ENCODE measurements at places on chromosomes 2 and 18.

- no peak for DNase-seq
These were observed 675.2 kb upstream of the ID2 start for GRCh38 chr2:8006626-8007025.

- DNase-seq = no peak
These were observed 52.5 kb upstream of the TTN start for GRCh38 chr2:178859730-178860129.

DNA sequence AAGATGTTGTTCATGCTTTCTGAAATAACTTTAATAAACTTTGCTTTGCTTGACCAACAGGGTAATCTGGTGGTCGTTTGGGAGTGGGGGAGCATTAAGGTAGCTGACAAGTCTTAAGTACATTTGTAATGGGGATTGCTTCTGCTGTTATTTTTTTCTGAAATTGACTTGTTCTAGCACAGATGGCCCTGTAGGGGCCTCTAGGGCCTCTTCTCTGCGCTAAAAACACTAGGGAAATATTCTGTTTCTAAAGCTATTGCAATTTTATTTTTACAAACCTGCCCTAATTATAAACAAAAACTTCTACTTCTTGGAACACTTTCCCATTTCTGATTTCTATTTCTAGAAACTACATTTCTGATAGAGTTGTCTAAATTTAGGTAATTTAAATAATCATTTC is 191.3 kb upstream of the KCNJ3 start:
- no peak for DNase-seq

DNA sequence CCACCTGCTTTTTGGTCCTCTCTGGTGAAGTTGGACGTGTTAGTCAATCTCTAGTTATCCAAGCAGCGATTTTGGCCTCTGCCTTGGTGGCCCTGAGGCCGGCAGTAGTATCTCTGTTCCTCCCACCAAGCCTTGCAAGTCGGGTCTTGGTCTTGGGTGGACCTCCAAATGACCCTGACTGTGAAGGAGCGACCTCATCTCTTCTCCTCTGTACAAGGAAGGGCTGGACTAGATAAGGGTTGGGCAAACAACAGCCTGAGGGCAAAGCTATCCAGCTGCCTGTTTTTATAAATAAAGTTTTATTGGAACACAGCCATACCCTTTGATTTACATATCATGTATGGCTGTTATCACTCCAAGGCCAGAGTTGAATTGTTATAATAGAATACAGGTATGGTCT is 74.6 kb upstream of the FOSL2 start:
- no peak for DNase-seq

GRCh38 chr2:222823183-222823930 is 37.5 kb upstream of the ACSL3 start:
- DNase-seq = no peak

- no peak for DNase-seq
These were observed 71.4 kb downstream of the OLA1 start for GRCh38 chr2:174176898-174177297.

DNA sequence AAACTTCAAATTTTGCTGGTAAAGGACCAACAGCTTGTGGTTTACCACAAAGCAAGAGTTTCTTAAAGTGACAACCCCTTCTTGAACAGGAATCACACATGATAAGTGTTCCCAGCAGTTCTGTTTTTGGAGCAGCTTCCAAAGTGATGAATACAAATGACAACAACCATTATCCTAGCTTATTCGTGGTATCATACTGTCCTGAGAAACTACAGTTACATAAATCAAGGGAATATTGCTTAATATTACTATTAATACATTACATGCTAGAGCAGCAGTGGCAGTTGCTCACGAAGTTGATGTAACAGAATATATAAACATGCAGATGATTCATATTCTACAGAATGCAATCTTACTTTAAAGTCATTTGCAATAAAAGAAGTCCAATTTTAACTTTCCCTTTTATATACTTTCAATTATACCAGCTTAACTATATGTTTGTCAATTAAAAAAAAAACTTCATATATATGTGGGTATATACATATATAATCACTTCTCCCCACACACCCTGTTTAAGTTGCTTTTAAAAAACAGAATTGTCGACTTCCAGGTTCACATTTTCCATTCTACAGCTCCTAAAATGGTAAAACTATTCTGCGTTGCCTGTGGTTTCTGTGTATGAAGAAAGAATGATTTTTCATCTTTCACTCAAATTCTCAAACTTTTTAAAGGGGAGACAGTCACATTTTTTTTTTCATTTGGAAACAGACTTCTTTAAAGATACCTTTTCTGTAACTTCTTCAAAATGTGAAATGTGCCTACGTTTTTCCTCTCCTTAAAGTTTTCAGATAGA is 713.6 kb downstream of the TDRD15 start:
- no peak for DNase-seq

- DNase-seq = no peak
These were observed 301.3 kb upstream of the RBMS1 start for GRCh38 chr2:160794926-160795325.

- no peak for DNase-seq
These were observed 29.4 kb upstream of the WDR75 start for GRCh38 chr2:189411860-189412259.

GRCh38 chr2:83866211-83866610 is 592.9 kb downstream of the SUCLG1 start:
- no peak for DNase-seq

DNA sequence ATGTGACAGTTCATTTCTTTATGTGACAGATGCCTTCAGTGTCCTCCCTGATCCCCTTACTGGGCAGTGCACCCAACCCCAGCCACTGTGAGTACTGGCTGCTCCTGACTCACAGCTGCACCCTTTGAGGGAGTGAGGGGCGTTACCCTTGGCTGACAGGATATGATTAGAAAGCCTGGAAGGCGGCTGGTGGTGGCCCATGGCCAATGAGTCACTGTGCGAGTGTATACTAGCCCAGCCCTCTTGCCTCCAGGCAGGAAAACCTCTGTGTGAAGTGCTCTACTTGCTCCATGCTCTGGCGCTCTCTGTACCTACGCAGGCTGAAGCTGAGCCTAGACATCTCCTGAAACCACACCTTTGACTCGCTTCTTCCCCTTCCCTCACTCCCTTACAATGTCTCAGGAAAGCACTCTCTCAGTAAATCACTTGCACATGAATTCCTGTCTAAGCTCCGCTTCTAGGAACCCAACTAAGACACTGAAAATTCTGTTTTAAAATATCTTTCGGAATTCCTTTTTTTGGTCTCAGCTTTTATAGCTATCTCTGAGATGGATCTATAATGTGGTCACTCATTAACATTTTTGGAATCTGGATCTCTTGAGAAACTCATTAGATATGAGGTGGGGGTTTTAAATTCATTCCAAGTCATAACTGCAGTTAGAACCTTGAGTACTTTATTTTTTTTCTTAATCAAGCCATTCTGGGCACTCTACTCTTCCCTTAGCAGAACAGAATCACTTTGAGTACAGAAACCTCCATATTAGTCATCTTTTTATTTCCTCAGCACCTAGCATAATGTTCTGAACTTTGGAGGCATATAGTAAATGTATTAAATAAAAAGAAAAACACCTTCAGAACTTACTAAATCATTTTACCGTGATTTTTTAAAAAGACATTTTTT is 25.3 kb upstream of the STAM2 start:
- DNase-seq = peak; percentile 49

DNA sequence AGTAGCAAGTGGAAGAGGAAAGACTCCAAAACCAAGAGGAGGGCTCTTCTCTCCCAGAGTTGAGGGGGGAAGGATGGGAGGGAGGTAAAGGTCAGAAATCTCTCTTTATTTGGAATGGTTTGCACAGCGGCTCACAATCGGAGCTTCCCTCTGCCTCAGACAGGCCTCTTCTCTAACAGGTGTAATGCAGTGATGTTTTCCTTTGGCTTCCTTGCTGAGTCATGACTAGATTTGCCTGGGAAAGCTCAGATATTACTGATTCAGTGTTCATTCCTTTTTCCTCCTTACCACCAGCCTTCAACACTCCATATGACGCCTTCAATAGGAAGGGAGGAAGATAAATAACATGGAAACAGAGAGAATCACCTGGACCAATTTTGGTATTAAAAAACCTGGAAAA is 136.6 kb downstream of the RNF152 start:
- no peak for DNase-seq

- DNase-seq = peak; percentile 44
These were observed 2.1 kb downstream of the CNTNAP5 start for GRCh38 chr2:124027182-124027581.

- no peak for DNase-seq
These were observed 32.1 kb upstream of the INSIG2 start for GRCh38 chr2:118056165-118056534.

GRCh38 chr18:58297198-58297597 is 253.2 kb downstream of the NEDD4L start:
- DNase-seq = no peak

- no peak for DNase-seq
These were observed 45.6 kb upstream of the TMEM178A start for GRCh38 chr2:39620067-39620466.

DNA sequence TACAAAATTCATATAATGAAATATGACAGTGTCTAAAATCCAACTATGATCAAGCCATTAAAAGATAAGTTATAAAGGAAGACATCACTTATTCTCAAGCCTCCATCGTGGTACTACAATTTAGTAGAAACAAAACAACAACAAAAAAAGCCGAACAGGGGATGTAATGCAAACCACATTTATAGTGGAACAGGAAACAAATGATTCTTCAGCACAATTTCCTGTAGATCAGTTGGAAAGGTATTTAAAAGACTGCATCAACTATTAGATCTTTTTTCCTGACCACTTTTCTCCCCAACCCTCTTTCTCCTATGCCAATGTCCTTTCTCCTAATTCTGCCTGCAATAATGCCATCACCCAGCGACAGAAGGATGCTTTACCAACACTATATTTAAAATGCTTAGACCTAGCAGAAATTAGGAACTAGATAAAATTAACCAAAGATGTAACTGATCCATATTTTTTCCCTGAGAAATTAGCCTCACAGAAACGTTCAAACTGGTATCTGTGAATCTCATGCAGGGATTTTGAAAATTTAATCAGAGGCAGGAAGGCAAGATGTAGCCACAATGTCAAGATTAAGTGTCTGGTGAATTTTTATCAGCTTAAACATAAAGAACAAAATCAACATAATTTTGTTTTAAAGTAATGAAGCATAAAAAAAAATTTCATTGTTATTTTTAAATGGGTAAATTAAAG is 271.4 kb downstream of the TCF4 start:
- no peak for DNase-seq

GRCh38 chr2:212797484-212798205 is 259.0 kb upstream of the ERBB4 start:
- DNase-seq = no peak

DNA sequence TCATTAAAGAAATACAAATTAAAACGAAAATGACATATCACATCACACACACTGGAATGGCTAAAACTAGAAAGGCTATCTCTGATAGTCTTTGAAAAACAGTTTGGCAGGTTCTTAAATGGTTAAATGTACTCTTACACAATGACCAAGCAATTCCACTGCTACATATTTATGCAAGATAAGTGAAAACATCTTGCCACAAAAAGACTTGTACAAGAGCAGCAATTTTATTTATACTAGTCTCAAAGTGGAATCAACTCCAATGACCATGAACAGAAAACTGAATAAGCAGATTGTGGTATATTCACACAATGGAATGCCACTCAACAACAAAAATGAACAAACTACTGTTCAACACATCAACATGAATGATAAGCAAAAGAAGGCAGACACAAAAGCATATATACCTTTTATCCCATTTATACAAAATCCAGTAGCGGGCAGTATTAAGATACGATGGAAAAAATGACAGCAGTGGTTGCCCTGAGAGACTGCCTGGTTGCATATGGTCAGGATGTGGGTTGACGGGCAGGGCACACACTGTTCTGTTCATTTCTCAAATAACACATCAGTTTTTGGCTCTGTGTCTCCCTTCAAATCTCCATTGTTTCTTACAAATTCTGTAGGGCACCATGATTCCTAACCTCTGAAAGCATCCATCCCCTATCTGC is 25.4 kb downstream of the SP100 start:
- DNase-seq = no peak

- no peak for DNase-seq
These were observed 99.4 kb upstream of the TEX51 start for GRCh38 chr2:126799301-126799700.

GRCh38 chr2:22189893-22190480 is 1066.2 kb downstream of the TDRD15 start:
- no peak for DNase-seq

- DNase-seq = no peak
These were observed 210.3 kb upstream of the RBMS1 start for GRCh38 chr2:160703648-160704585.

GRCh38 chr2:226678422-226678821 is 121.2 kb downstream of the IRS1 start:
- DNase-seq = peak; percentile 9

DNA sequence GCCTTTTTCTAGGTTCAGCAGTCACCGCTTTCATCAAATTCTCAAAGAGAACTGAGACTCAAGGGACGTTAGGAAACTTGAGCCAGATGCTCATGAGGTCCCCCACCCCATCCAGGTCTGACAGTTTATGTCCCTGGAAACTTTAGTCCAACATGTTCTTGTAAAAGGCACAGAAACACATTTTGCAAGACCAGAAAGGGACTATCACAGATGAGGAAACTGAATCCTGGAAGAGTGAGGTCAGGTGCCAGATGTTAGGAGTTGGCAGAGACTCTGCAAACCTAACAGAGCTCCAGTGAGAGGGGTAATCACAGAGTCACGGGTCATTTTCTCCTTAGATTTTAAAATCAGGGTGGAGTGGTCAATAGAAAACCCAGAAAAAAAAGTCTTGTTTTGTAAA is 76.6 kb downstream of the RDH14 start:
- DNase-seq = no peak

DNA sequence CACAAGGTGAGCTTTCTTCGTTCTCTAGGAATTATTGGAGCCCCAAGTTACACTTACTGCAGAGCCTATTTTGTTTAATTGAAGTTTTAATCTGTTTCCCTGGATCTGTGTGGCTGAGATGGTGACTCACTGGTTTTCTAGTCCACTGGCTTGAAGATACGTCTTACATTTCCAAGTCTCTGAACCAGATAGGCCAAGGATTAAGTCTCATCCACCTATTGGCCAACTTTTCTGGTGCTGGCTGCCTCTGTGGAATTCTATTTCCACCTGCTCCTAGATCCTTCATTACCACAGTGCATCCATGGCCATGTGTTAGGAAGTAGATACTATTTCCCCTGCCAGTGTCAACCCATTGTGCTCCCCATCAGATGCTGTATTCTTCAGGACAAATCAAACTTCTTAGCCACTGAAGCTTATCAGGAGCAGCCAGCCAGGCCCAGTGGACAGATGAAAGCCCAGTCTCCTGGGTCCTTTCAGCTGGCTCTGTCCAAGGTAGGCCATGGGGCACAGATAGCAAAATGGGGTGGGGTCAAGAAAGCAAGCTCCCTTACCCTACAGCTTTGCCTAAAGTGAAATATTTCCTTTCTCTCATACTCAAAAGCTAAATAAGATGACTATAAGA is 198.8 kb upstream of the TCF4 start:
- DNase-seq = no peak

DNA sequence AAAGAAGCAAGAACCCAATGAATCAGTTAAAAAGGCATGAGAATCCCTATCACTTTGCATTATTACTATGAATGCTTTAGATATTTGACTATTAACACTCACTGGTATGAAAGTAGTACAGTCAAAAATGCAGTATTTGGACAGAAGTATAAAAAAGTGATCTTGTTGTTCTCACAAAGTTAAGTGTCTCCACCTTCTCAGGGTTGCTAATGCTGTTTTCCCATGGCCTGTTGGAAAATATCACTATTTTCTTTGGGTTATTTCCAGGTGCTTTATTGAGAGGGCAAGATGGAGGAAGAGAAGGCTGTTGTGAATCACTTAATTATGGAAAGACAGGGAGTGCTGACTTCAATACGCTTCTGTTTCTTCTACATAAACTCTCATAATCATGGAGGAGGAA is 13.6 kb upstream of the CREB1 start:
- no peak for DNase-seq

- no peak for DNase-seq
These were observed 465 bp downstream of the SEPTIN10 start for GRCh38 chr2:109613081-109613921.
